Cortex of kidney (tissue), 1 donor: ENCODE measurements at places on chromosomes 16 and 17.

- no peak for DNase-seq
Measured at GRCh38 chr17:81416612-81417011, 21.4 kb downstream of the BAHCC1 start.

DNA sequence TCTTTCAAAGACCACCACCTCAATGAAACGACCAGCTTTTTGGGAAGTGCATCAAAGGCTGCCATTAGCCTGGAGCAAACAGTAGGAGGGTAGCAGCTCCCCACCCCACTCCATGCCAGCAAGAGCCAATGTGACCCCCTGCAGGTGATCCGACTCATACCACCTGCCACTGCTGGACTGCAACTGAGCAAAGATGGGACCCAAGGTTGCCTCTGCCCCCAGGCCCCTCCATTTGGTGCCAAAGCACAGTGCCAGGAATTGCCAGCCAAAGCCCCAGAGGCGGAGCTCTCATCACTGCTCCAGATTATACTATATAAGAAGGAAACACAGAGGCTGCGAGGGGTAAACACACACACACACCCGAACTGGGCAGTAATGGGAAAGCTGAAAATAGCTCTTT is 8.3 kb downstream of the PITPNM3 start:
- no peak for DNase-seq

DNA sequence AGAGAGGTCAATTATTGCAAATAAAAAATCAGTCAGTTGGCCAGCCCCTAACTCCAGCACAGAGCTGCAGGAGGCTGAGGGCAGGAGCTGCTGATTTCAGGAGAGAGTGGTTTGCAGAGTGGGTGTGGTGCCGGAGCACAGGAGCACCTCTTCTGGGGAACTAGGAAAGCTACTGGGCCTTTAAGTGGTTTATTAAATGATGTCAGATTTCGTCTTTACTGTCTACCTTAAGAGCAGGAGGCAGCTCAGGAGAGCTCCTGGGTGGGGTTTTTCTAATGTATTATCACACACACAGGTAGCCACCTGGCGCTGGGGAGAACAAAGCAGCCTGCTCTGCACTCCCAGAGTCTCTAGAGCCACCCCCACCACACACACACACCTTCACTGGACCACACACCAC is 11.5 kb upstream of the HAS3 start:
- DNase-seq, result no peak

- DNase-seq, result no peak
Measured at GRCh38 chr16:49674990-49675389, 180.9 kb downstream of the ZNF423 start.

- DNase-seq, result no peak
Measured at GRCh38 chr16:29830774-29831173, 10.5 kb downstream of the MVP start.

GRCh38 chr17:28722417-28723158 is 2.8 kb downstream of the RPL23A start:
- DNase-seq, result no peak

DNA sequence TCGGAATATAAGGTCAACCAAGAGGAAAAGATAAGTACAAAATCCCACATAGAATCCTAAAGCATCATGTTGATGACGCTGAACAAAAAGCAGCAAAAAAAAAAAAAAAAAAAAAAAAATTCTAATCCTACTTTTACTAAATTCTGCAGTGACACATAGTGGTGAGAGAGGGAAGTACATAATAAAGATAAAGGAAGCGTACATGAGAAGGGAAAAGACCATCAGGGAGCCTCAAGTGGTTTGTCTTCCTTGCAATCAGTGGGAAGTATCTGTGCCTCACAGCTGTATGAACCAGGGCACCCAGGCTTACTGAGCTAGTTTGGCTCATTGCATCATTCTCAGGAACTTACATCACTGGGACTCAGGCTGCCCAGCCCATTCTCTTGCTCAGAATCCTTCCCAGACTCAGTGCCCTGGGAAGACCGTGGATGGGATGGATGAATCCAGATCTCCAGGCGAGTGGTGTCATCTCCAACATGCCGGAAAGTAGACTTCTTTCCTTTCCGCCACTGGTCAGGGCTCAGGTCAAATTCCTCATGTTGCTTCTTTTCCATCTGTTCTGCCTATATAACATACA is 21.2 kb downstream of the SMG6 start:
- no peak for DNase-seq
